ENCODE measurements at places on chromosomes 6 and 20.

DNA sequence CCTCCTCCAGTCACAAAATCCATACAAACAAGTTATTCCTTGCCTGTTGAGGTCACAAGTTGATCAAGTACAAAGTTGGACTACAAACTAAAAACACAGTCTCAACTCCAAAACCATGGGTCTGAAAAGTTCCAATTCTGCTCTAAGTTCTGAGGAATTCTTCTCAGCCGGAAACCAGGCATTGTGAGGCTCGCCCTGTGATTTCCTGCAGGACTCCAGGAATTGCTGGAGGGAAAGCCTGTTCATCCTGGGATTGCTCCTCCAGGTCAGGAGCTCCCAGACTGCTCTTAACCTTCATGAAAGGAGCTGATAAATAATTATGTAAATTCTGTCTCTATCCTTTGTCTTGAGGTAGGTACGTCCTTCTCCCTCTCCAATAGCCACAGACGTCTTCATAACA lies 8.5 kb downstream of the TRAM2 start:
- DNase-seq = no peak

DNA sequence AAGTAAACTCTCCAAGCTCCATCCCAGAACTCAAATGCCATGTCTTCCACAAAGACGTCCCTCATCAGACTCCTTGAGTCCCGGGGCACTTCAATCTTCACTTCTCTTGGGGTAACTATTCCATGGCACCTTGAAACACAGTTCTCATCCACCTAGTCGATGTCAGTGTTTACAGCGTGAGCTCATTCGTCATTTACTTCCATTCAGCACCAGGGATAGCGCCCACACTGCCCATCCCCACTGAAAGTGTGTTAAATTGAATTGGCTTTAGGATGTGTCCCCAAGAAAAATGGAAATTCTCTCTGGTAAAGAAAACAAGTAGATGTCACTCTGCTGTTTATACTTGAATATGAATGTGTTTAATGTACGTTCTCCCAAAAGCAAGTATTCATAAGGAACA lies 31.3 kb downstream of the KCNK15 start:
- no peak for DNase-seq

DNA sequence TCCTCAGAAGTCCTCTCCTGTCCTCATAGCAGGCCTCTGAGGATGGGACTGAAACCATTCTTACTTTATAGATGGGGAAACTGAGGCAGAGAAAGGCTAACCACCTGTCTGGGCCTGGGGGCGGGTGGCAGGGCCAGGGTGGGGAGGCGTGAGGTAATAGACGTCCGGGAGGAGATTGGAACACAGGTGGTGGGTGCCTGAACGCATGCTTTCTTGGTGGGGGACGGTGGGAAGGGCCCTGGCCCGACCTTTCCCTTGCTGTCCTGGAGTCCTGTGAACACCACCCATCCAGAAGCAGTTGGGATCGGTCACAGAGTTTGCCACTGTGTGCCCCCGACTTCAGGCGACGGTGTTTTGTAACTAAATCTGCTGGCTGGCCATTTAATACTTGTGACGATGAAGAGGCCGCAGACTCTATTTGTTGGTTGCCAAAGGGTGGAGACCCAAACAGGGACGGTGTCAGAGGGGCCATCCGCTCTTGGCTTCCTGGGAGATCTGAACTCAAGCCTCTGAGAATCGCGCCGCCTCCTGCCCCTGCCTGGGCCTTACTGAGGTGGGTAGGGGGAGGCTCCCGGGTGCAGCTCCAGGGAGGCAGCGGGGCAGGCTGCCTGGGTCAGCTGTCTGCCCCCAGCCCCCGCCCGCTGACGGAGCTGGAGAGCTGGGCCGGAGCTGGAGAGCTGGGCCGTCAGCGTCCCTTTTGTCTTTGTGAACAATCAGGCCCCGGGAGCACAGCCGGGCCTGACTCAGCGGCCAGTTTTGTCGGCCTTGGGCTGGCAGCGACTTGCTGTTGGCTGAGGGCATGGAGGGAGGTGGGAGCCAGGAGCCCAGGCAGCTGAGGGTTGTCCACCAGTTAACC lies 4.1 kb downstream of the RBM38 start:
- peak; percentile 97 for DNase-seq

DNA sequence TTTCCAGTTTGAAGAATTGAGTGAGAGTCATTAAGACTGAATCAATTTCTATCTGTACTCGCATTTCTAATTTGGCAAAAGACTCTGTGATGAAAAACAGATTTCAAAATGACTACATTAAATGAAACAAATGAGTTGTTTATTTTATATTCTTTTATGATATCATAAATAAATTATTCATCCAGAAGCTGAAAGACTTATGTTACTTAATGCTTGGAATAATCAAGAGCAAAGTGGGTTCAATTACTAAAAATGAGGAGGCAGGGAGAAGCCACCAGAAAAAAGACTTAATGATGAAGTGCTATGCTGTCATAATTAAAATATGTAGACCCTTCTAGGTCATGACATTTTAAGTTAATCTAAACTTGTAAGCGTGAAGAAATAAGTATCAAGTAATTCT lies 130.6 kb upstream of the FERMT1 start:
- no peak for DNase-seq

DNA sequence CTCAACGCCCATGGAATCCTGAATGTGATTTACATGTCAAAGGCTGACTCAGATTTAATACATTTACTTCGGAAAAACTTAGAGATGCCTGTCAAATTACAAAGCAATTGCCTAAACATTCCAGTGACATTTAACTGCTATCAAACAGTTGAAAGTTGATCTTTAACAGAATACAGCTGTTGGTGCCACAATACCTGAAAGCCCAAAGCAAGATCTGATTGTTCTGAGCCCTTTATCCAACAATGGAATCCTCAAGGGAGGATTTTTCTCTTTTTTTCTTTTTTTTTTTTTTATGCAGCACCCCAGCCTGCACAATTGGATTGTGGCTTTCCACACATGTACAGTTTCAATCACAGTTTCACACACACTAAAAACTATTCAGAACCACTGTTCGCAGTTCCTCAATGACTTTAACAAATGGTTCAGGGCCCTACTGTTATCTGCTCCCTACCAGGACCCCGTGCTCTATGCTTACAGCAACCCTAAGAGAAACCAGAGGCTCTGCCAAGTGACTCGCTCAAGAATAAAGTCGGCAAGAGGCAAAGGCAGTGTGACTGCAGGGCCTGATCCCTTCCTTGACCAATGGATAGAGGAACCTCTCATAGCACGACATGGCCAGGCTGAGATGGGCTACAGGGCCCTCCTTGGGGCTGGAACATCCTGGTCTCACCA lies 33.3 kb downstream of the EPB41L2 start:
- DNase-seq = peak; percentile 38

DNA sequence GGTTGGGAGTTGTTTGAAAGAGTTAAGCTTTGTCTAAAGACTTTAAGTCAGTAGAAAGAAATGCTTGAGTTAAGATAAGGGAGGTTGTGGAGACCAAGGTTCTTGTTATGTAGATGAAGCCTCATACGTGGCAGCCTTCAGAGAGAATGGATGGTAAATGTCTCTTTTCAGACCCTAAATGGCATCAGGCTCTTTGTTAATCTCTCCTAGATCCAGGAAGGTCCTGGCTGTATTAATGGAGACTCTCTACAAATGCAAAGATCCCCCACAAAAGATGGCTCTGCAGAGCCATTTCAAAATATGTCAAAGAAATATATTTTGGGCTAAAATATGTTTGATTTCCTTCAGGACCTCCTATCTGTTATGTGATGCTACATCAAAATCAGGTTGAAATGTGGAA lies 161.6 kb downstream of the ADAT2 start:
- DNase-seq = no peak

DNA sequence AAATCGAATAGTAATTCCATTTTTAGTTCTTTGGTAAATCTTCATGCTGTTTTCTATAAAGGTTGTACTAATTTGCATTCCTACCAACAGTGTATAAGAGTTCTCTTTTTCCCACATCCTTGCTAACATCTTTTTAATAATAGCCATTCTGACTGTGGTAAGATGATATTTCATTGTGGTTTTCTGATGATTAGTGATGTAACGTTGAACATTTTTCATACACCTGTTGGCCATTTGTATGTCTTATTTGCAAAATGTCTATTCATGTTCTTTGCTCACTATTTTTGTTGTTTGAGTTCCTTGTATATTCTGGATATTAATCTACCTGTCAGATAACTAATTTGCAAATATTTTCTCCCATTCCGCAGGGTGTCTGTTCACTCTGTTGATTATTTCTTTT lies 64.5 kb downstream of the LIN28B start:
- no peak for DNase-seq

GRCh38 chr6:31805939-31806469 lies 762 bp downstream of the LSM2 start:
- no peak for DNase-seq

DNA sequence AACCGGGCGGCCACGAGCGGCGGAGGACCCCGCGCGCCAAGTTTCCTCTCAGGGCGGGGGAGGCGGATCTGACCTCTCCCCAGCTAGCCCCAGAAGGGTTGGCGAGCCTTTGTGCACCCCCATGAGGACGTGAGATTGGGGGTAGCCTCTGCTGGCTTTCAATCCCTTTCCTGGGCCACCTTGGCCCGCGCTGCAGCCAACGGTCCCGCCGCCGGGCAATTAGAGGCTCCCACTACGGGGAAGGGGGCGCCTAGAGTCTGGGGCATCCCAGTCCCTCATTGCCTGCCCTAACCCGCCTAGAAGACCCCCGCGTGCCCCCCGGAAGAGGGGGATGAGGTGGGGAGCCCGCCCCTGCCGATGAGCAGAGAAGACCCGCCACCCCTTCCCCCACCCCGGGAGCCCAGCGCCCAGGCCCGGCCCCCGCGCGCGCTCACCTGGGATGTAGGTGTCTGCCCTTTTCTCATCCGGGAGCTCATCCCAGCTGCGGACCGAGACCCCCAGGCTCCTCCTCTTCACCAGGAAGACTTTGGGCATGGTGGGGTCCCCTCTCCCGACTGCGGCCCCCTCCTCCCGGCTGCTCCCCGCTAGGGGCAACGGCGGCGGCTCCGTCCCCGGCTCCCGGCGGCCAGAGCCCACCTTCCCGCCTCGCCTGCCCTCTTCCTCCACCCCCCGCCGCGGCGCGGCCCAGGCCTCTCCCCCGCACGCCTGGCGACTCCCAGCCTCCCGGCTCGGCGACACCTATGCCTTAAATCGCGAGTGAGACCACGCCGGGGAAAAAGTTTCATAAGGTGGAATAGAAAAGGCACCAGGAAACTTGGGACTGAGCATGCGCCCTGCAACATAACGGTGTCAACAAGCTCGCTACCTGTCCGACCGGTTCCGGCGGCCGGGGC lies at the start of gene OVOL2:
TSS of gene OVOL2 (minus strand) at position 816 of the 893 bp plus-strand sequence. CDS start at position 534, 282 bp downstream.
- DNase-seq = peak; percentile 86

DNA sequence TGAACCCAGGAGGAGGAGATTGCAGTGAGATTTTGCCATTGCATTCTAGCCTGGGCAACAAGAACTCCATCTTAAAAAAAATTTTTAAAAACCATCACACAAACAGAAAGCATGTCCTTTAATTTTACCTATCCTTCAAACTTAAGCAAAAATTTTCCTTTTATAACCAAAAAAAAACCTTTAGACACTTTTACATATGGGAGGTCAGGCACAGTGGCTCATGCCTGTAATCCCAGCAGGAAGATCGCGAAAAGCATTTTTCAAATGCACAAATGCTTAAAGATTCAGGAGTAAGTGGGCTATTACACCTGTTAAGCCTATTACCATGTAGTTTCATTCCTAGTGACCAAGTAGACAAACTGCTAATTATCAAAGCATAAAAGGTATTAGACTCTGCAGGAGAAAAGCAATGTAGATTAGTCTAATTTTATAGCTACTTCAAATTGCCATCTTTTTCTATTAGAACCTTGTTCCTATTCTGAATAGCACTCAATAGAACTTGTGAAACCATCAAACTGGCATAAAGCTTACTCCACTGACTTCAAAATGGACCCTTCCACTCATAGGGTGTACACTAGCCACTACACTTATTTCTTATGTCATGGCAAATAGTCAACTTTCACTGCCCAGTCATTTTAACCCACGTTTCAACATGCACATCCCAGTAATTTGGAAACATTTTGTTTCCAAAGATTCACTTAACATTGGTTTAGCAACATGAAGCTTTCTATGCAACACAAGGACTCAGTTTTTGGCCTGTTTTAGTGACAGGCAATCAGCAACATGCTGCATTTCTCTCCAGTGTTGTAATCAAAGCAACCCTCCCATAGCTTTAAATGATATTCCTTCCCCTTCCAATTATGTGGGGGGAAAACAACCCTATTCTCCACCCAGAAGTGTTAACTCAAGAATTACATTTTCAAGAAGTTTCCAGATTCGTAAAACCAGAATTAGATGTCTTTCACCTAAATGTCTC lies 4.0 kb downstream of the EEF1A1 start:
- DNase-seq = no peak

- no peak for DNase-seq
Measured at GRCh38 chr6:54633601-54634000, 213.0 kb upstream of the FAM83B start.

DNA sequence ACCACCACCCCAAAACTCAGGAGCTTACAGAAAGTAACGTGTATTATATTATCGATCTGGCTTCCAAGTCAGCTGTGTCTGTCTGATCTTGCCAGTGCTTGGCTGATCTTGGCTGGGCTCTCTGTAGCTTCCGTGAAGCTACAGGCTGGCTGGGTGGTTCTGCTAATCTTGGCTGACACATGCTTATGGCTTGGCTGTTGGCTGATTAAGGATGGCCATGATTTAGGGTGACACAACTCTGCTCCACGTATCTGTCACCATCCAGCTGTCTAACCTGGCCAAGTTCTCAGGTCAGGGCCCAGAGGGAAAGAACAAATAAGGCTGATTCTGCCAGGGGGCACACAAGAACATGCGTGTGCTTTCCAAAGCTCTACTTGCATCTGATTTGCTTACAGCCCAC lies 64.7 kb upstream of the PRL start:
- no peak for DNase-seq

DNA sequence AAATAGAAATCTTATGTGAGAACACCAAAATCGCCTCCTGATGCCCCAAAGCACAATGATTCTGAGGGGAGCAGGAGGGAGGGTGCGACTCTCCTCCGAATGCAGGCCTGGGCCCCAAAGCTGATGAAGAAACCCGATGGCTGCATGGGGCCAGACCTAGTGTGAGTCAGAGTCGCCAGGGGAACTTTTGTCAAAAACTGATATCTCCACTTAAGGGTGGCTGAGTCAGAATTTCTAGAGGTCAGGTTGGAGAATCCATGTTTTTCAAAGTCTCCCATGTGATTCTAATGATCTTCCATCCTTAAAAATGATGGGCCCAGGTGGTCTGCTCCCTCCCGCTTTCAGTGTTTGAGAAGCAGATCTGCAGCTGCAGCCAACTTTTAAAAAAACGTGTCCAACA lies 172.8 kb downstream of the BACH2 start:
- DNase-seq = peak; percentile 90

- no peak for DNase-seq
Measured at GRCh38 chr6:119273272-119274196, 76.0 kb downstream of the MAN1A1 start.

- DNase-seq = no peak
Measured at GRCh38 chr6:130009146-130009545, 9.2 kb upstream of the L3MBTL3 start.

All from osteoblast (primary cell).